ENCODE measurements at places on chromosomes 13 and 19.
A peak's percentile ranks its signal among the peaks of the same experiment; 100 is the strongest.

DNA sequence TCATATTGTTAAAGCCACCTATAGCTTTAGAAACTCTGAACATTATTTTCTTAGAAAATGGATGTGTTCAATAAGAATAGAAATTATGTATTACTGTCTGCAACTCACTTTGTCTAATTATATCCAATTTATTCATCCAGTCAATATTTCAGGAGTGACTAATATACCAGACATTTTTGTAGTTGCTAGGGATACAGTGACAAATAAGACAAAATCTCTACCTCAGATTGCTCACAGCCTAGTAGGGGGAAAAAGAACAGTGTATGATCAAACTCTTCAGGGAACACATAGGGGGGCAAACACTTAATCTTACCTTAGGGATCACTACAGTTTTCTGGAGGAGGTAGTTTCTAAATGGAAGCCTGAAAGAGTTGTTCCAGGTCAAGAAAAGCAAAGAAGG is 8.6 kb downstream of the BRCA2 start:
- no peak for DNase-seq

- no peak for DNase-seq
These were observed 855 bp upstream of the CARS2 start for GRCh38 chr13:110706570-110707372.

DNA sequence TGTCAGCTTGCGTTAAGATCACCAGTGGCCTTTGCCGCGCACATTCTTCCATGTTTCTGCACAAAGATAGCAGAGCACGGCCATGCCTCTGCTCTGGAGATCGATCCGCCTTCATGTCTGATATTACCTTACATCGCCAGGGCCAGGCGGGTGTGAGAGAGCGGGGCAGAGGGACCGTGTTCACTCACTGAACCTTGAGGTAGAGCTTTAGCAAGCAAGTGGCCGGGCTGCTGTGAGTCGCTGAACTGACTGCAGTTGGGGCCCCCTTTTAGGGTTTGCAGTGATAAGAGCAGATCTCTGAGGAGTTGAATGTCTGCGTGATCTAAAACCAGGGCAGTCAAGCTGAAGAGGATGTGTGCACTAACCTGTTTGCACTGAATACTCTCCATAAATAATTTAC is 275.4 kb upstream of the OBI1 start:
- no peak for DNase-seq

GRCh38 chr13:101514695-101515275 is 62.3 kb downstream of the ITGBL1 start:
- DNase-seq: peak; percentile 54

DNA sequence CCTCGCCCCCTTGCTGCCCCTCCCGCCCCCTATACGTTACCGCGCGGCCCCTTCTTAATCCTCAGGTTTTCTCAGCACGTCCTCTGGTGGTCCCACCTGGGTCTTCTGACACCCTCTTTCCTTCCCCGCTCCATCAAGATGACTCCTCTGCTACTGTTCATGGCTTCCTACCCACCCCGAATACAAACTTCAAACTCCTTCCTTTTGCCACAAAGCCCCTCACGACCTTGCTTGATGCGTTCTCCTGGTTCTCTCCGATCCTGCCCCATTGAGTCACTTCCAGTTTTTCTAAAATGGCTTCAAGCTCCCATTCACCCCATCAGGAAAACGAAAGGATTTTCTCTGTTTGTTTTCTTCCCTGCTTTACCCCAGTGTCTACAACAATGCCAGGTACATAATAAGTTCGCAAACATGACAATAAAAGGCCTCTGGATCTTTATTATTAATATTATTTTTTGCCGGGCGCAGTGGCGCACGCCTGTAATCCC is 734 bp upstream of the SERTAD3 start:
- no peak for DNase-seq

GRCh38 chr13:35630551-35631275 is 154.2 kb upstream of the MAB21L1 start:
- no peak for DNase-seq

GRCh38 chr13:113219256-113219940 is 10.0 kb downstream of the CUL4A start:
- DNase-seq: no peak

- DNase-seq: no peak
These were observed 66.0 kb upstream of the TNFRSF19 start for GRCh38 chr13:23504180-23504579.

DNA sequence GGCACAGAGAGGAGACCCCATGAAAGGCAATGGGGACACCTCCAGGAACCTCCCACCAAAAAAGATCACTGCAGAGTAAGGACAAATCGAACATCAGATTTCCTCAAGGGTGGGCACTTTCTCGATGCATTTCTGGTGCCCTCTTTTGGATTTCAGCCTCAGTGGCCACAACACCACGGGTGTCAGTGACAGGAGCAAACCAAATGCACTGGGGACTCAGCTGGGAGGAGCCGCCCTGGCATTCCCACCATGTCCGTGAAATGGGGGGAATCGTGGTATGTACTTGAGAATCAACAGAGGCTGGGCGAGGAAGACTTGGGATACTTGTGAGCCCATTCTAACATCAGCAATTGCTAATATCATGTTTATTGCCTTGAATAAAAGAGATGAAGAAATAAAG is 16.3 kb downstream of the FAM187B start:
- no peak for DNase-seq

DNA sequence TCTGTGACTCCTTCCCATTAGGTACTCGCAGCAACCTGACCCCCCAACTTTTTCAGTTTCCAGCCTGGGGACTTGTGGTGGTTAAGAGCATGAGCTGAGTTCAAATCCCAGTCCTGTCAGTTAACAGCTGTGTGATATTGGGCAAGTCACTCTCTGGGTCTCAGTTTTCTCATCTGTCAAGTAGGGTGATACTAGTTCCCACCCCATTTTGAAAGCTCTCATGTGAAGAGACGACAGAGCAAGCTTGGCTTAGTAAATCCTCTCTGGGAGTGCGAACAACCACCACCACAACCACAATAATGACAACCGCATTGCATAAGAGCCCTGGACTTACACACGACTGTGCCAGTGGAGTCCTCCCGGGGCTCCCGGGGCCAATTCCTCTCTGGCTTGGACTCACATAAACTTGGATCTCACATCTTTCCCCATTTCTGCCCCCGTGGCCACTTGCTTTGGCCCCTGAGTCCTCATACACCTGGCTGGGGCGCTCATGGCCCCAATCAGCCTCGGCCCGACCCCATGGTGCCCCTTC is 454 bp downstream of the BLVRB start:
- peak; percentile 48 for DNase-seq

GRCh38 chr19:17429641-17430113 is 9.8 kb downstream of the MVB12A start:
- DNase-seq: no peak

- no peak for DNase-seq
These were observed 968.8 kb downstream of the TUBA3C start for GRCh38 chr13:18212873-18213272.

GRCh38 chr13:90461398-90461797 is 886.1 kb upstream of the MIR17HG start:
- DNase-seq: no peak

GRCh38 chr19:41774515-41774980 is 19.2 kb downstream of the CEACAM6 start:
- DNase-seq: peak; percentile 20

DNA sequence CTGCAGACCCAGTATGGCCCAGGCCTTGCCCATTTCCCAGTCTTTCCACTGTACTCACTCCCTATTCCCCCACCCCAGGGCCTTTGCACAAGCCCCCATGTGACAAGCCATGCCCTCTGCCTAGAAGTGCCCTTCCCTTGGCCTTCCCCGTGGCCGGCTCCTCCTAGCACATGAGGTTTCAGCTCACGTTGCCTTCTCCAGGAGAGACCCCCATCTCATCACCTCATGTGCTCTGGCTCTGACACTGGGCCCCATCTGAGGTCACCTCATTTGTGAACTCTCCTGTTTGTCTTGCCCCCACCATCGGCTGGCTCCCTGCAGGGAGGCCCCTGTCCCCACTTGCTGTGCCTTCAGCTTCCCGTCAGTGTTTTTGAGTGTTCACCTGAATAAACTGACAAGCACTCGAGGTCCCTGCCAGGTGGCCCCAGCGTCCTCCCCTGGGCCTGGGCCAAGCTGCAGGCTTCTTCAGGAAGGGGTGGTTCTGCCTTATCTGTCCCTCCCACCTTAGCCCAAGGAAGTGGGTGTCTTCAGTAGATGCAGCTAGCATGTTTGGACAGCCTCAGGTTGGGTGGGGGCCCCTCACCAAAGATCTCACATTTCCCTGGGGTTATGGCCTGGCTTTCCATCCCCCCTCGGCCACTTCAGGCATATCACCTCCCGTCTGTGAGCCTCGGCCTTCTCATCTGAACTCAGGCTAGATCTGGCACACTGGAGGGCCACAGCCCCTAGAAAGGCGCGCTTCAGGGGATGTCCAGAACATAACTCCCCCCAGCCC is 3.8 kb upstream of the SLC25A42 start:
- DNase-seq: no peak

DNA sequence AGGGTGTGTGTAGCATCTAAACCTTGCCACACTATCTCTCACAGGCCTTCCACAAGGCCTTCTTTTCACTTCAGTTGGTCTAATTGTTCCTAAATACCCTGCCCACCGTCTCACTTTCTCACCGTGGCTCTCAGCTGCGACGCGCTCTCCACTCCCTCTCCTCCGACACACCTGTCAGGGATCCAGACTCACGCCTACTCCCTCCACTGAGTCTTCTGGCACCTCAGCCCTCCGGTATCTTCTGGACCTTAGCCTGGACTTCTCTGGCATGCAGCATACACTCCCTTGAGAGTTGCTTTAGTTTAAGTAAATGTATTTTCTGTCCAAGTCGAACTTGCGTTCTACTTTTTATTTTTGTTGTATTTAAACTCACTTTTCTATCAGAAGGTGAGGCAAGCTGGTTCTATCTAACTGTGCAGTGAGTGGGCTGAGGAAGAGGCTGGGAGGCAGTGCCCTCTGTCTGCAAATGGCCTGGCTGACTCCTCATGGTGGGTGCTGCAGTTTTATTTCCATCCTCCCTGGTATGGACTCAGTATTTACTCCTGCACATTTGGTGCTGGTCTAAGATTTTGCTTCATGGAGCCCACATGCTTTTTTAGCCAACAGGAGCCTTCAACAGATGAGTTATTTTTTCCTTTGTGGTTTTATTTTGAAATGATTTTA is 28.5 kb upstream of the ARGLU1 start:
- DNase-seq: no peak

GRCh38 chr13:23637829-23638228 is 67.6 kb downstream of the TNFRSF19 start:
- no peak for DNase-seq

DNA sequence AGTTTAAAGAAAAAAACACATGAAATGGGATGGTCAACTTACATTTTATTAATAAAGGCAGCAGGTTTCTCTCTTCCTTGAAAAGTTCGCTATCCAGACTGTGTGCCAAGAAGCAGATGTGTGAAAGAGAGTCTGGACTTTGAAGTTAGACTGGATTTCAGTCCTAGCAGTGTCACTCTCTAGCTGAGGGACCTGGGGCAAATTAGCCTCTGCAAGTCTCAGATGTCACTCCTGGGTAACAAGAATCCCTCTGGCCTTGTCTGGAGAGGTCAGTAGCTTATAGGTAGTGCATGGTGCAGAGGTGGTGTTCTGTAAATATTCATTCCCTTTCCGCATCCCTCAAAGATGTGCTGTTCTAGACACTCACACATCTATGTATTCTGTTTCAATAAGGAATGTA is 187.6 kb upstream of the RNF113B start:
- DNase-seq: no peak

DNA sequence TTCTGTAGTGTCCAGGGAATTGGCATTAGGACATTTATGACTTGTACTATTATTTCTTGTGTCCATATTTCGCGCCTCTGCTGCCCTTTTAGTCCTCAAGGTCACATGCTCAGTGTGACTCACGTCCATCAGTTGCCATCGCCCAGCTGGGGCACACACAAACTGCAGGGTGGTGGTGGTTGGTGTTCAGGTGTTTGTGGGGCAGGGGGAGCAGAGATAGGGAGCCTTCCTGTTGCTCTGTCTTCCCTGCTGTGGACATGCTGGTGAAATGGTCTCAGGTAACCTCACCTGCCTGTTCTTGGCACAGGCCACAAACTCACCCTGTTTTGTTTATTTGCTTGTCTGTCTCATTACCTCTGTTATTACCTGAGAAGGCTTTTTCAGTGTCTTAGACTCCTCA is 22.4 kb downstream of the PRR12 start:
- no peak for DNase-seq

- no peak for DNase-seq
These were observed 25.4 kb downstream of the SERP2 start for GRCh38 chr13:44399074-44399473.

DNA sequence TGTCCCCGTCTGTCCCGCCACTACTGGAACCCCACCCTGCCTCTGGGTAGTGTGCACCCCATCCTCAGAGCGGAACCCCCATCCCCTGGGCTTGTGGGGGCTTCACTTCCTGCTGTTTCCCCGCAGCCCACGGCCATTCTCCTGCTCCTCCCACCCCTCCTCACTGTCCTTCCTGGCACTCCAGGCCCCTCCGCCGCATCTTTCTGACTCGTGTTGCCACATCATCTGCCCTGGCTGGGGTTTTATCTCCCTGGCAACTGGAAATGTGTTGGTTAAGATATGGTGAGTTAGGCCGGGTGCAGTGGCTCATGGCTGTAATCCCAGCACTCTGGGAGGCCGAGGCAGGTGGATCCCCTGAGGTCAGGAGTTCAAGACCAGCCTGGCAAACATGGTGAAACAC is 37.3 kb downstream of the KDM4B start:
- DNase-seq: no peak
